ENCODE measurements at places on chromosomes 12 and 14. TPM values are rescaled to one million over a fixed set of nuclear protein-coding genes. Genes with fewer than 3 reads are reported as not detected.

GRCh38 chr14:90760078-90760444 lies 56.2 kb downstream of the TTC7B start:
- DNase-seq, result peak; percentile 52

DNA sequence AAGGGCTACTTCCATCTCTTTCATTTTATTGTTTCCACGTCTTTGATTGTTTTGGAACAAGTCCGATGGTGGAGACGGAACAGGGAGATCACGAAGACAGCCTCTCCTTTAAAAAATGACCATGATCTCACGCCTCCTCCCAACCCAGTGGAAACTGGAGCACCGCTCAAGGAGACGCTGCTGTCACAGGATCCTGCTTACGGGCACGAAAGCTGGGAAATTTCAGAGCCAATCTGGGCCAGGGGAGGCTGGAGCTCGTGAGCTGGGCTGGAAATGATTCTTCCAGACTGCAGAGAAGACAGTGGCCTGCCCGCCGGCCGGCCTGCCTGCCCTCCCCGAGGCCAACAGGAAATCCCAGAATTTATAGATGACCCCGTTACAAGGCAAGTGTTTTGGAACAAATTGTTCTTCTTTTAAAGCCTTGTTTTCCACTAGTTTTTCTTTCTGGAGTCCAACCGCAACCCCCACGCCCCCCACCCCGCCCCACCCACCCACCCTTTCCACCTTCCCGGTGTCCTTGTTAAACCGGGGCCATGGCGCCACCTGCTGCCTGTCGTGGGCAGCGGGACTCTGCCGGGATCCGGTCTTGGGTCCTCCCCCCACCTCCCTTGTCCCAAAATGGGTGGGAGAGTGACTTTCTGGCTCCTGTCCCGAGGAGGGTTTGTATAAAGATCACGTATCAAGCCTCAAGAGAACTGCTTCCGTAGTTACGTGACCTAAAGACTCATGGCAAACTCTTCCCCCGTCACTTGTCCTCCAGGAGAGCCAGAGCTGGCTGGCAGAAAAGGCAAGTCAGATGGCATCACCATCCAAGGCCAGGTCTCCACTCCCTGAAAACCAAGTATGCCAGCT lies 40.3 kb downstream of the MAP1LC3B2 start:
- DNase-seq, result peak; percentile 93

- DNase-seq, result no peak
Observed at GRCh38 chr14:32512348-32512747, 183.2 kb downstream of the AKAP6 start.

GRCh38 chr12:116426391-116427136 lies 132.6 kb upstream of the MAP1LC3B2 start:
- peak; percentile 85 for DNase-seq

DNA sequence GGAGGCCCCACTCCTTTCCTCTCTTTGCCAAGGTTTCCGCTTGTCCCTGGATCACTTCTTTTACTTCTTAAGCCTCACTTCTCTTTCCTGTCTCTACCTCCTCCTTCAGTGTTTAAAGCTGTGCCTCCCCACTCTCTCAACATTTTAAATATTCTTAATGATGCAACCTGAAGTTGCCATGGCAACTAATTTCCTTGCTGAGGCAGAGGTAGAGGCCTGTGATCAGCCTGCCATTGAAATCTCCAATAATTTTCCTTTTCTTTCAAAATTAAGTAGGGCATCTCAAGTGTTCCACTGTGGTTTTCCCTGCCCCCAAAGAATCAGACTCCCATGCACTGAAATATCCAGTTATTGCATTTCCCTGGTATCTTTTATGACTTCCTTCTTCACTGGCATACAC lies 108.6 kb upstream of the VRK1 start:
- no peak for DNase-seq

DNA sequence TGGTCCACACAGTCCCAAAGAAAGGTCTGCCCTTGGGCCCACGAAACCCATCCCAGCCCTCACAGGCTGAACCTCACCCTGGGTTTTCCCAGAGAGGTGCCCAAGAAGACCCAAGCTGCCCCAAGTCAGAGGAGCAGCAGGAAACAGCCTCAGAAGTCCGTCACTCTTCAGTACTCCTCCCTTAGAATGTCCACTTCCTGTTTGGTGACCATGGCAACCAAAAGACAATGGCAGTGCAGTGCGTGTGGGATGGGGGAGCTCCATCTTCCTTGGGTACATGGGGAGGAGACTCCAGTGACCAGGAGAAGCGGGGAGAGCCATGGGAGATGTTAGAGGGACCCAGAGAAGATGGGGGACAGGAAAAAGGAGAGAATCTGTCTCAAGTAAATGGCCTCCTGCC lies 11.3 kb downstream of the SELPLG start:
- no peak for DNase-seq

DNA sequence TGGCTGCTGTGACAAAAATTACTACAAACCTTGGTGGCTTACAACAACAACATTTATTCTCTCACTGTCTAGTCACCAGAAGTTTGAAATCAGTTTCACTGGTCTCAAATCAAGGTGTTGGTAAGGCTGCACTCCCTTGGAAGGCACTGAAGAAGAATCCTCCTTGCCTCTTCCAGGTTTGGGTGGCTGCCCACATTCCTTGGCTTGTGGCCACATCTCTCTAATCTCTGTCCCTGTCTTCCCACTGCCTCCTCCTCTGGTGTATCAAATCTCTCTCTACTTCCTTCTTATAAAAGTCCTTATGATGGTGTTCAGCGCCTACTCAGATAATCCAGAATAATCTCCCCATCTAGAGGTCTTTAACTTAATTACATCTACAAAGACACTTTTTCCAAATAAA lies 31.0 kb downstream of the PLCZ1 start:
- DNase-seq, result no peak

- DNase-seq, result no peak
Observed at GRCh38 chr14:32707742-32708500, 230.8 kb upstream of the NPAS3 start.

GRCh38 chr12:117013726-117014125 lies 85.5 kb downstream of the TESC start:
- DNase-seq, result no peak

GRCh38 chr12:52631676-52632459 lies 13.5 kb upstream of the KRT73 start:
- peak; percentile 34 for DNase-seq

DNA sequence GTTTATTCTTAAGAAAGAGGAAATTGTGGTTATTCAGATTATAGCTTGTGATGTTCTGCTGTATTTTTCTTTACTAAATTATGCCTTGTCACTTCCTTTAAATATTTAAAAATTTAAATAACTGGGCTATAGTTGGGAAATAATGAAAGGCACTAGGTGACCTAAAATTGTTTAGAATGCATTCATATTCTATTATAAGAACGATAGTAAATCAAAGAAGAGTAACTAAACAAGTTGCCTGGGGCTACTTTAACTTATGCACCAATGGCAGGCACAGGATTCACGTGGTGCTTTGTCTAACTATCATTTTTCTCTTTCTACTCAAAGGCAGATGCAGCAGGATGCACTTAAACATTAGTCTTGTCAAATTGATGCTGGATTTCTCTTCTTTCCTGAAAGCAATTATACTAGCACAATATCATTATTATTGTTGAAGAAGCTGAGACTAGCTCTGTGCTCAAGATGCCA lies 190.7 kb upstream of the PPFIA2 start:
- no peak for DNase-seq

- DNase-seq, result no peak
Observed at GRCh38 chr12:64193931-64194330, 28.2 kb downstream of the KICS2 start.

DNA sequence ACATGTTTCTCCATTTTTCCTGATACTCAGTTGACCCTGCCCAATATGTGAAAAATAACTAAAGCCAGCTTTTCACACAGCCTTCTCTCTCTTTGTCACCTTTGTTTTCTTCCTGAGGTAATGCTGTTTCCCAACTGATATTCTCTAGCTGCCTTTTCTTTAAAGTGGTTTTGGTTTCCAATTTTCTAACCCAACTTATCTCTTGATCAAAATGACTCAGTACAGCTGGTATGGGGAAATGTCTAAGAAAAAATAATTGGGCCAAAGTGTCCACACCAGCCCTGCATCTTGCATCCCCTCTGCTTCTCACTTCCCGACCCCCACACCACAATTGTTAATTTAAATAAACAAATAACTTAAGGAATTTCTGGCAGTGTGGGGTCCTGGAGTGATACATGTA lies 193.8 kb downstream of the SYT1 start:
- DNase-seq, result no peak

DNA sequence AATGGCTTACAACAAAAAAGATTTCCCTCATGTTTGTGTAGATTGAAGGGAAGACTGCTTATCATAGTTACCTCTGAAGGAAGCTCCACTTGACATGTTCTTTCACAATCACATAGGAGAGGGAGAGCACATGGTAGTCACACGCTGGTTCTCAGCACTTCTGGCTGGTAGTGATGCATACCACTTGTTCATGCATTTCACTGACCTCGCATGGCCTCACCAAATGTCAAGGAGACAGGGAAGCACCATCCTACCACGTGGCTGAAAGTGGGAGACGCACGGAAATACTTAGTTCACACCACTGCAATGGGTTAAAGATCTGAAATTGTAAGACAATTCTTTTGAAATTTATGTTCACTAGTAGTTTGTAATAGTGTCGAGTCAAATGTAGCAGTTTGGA lies 74.0 kb downstream of the PDE3A start:
- no peak for DNase-seq

RHOJ gene
- 2.2 TPM for total RNA-seq

FCF1 gene
- total RNA-seq, result 29.2 TPM

DPY19L2 gene
- total RNA-seq, result 0.64 TPM

MFAP5 gene
- 70.5 TPM for total RNA-seq

CCDC88C gene
- total RNA-seq, result 22.3 TPM

SYCP3 gene
- 0.24 TPM for total RNA-seq

SPRYD3 gene
- total RNA-seq, result 44.0 TPM

TAS2R8 gene
- not detected for total RNA-seq

MANSC4 gene
- total RNA-seq, result not detected

Measured in suprapubic skin (tissue), 4 donors.